Activated CD4-positive, alpha-beta T cell treated with anti-CD3 and anti-CD28 coated beads, Interleukin-2, amount 10 ng/mL, durations not matched to agents 7 days and 5 days (primary cell): ENCODE measurements at places on chromosomes 4 and X.

- no peak for DNase-seq
Observed at GRCh38 chr4:96993560-96993959, 1149.7 kb downstream of the STPG2 start.

- no peak for DNase-seq
Observed at GRCh38 chr4:184955636-184956035, 62.7 kb upstream of the HELT start.

DNA sequence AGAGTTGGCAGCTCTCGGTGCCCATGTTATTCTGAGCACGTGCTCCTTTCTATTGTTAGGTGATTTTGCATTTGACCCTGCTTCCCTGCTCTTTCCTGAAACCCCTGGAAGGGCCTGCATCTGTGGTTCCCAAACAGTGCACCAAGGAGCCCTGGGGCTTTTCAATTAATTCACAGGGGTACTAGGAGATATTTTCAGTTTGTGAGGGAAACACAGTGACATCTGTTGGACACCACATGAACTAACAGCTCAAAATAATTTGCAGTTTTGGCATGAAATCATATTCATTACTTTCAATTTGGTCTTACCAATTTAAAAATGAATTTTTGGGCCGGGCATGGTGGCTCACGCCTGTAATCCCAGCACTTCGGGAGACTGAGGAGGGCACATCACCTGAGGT, 156.6 kb downstream of the GATB start:
- no peak for DNase-seq

DNA sequence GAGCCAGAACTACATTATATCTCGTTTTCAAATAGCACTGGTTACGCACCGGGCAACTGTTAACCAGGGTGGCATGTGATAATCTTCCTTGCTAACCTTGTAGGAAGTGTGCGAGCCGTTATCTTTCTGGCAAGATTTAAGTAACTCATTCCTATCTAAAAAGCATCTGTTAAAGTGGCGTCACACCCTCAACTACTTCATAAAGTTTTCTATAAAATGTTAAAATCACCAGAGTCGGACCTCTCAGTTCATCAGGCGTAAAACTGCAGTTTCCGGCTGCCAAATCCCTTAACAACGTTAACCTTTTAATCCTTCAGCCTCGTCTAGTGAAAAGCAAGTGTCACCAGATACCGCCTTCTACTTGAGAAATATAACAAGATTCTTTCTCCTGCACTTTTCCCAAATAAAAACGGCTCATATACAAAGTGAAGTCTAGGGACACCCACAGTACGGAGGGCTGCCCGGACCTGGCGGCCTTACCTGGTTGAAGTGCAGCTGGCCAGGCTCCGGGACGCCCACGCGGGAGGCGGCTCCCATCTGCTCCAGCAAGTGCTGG, 1.2 kb downstream of the SLC39A8 start:
- no peak for DNase-seq

GRCh38 chr4:8340781-8341241, 71.3 kb downstream of the HTRA3 start:
- no peak for DNase-seq

DNA sequence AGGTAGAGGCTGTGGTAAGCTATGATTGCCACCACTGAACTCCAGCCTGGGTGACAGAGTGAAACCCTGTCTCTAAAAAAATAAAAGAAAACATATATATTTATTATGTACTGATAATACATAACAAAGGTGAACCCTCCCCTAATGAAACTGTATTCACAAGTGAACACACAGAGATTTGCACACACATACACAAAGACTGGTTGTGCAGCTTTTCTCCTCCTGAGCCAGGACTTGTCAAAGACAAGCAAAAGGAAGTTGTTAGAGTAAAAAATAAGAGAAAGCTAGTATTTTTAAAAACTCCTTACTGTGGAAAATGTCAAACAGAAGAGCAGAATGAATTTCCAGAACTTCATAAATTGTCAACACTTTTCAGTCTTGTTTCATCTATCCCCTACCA, 1.5 kb upstream of the GRSF1 start:
- DNase-seq, result no peak

DNA sequence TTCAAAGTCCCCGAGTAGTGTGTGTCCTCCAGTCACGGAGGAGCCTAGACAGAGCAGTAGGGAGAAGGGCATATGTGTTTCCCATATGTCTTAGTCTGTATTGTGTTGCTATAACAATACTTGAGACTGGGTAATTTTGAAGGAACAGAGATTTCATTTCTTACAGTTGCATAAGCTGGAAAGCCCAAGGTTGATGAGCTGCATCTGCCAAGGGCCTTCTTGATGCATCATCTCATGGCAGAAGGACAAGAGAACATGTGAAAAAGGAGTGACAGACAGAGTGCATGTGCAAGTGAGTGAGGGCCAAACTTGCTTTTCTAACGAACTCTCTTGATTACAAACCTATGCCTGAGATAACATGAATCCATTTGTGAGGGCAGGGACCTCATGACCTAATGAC, 243.4 kb downstream of the ARHGAP10 start:
- DNase-seq, result no peak

- DNase-seq, result no peak
Observed at GRCh38 chr4:138050601-138051000, 191.5 kb downstream of the SLC7A11 start.

DNA sequence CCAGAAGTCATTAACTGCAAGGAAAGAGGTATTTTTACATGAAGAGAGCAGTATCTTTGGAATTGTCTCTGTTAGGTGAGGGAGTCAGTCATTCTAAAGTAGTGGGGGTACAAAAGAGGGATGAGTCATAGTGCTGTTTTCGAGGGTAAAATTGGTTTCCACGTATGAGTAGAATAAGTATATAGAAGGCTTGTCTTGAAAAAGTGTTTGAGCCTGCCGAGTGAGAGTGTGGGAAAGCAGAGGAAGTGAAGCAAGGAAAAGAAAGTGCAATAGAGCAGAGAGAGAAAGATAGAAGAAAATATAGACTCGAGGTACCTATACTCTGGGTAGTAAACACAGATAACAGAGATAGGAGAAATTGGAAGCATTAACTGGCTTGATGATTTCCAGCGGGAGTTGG, 696.4 kb downstream of the DMD start:
- no peak for DNase-seq

- DNase-seq, result no peak
Observed at GRCh38 chrX:21873063-21873775, 17.4 kb downstream of the YY2 start.

DNA sequence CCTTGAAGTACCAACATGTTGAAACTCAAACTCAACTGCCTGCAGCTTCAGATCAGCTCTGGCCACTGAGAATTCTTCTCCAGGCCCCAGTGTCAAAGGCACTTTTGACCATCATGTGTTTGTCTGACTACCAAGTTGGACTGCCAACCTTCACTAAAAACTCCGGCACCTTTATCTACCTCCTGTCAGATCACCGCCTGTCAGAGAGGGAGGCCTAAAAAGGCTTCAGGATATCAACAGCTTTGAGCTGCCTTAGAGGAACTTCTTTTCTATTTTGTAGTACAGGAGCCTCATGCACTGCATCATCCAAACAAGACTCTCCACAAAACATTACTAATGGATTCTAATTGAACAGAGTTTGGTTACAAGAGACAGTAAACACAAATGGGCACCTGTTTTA, 2.8 kb downstream of the ACSL1 start:
- DNase-seq, result no peak

GRCh38 chrX:155262970-155263754, 1.1 kb downstream of the RAB39B start:
- DNase-seq, result peak; percentile 5

- DNase-seq, result no peak
Observed at GRCh38 chr4:119655111-119655837, 26.7 kb upstream of the PDE5A start.

DNA sequence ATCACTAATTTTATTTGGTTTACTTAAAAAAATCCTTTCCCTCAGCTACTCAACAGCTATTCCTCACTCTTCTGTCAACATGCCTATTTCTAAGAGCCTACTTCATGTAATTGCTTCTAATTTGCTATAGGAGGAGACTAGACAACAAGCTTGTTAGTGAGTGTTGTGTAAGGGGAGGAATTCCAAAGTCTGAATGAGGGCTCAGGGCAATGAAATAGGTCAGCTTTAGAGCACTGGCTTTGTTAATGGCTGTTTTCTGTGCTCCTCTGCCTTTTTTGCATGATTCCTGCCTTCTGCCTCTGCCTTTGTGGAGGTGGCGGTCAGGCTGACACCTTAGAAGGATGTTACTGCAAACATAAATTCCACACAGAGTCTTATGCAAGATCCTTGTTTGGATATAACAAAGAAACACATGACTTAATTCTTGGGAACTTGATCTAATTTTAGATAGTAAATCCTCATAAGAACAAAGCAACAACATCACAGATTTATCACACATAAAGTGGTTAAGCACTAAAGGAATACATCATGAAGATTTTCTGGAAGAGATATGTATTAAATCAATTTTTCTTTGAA, 15.0 kb upstream of the PAGE1 start:
- no peak for DNase-seq

- DNase-seq, result no peak
Observed at GRCh38 chrX:40506201-40506985, 74.4 kb upstream of the ATP6AP2 start.

DNA sequence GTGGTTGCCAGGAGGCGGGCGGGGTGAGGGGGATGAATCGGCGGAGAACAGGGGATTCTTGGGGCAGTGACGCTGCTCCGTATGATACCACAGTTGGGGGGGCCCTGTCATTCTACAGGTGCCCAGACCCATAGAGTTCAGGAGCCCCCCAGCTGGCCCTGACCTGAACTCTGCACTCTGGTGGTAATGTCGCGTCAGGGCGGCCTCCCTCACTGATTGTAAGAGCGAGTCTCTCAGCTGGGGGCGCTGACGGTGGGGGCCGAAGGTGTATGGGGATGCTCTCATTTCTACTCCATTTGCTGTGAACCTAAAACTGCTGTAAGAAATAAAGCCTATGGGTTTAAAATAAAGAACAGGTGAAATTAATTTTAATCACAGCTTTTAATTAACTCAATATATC, 91.8 kb upstream of the PSAPL1 start:
- no peak for DNase-seq

DNA sequence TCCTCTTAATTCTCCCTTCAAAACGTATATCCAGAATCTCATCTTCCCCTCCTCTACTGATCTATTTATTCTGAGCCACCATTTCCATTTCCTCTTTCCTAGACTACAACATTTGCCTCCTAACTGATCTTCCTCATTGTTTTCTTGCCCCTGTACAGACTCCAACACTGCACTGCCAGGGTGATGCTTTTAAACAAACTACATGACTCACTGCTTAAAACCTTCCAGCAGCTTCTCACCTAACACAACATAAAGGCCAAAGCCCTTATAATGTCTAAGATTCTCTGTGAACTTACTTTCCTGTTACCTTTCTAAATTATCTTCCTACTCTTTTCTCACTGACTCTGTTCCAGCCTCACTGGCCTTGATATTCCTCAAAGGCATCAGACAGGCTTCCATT, 161.0 kb upstream of the HS3ST1 start:
- DNase-seq, result no peak

GRCh38 chr4:80876810-80877209, 153.7 kb upstream of the BMP3 start:
- no peak for DNase-seq

- DNase-seq, result no peak
Observed at GRCh38 chr4:138902705-138903104, 112.9 kb upstream of the NOCT start.

DNA sequence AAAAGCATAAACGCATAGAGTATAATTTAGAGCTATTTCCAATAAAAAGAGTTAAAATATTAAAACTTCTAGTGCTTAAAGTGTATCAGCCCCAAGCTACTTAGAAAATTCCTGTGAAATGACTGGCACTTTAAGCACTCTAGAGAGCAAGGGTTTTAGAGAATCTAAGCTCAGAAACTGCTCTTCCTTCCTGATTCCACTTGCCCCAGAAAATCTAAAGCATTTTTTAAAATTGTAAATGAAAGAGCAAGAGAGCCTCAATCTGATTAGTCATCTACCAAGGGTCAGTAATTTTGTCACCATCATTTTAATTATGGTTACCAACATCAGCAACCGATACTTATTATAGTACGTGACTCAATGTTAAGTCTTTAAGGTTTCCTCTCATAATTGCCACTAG, 25.0 kb downstream of the CTPS2 start:
- no peak for DNase-seq

- DNase-seq, result no peak
Observed at GRCh38 chrX:84924624-84925023, 79.1 kb upstream of the APOOL start.

- no peak for DNase-seq
Observed at GRCh38 chrX:7447801-7448499, 300.0 kb upstream of the PUDP start.

DNA sequence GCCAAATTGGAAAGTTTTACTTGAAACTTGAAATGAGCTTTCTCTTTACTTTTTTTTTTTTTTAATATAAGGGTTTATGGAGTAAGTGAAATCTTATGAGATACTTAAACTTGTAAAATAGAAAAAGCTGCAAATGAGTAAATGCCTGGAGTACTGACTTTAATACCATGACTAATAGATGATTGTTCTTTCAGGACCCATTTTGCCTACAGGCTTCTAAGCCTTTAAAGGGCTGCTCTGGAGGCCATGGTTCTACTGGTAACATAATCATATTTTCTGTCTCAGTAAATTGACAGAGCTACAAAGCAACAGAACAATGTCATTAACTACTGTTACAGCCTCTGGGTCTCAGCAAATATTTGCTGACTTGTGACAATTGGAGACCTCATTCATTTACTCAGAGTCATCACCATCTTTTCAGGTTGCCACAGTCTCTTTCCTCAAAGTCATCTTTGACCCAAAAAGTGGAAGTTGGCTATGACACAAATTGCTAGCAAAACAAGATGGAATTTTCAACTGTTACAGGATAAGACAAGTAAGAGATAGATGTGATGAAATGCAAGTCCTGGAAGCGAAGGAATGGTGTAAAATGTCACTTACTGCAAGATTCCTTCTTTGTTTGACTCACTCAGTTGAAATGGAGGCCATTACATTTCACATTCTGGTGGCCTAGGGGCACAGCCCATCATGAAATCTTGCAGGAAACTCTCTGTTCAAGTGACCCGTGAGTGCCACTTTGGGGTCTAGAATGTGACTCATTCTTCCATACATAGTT, 132.7 kb downstream of the BTC start:
- DNase-seq, result no peak

DNA sequence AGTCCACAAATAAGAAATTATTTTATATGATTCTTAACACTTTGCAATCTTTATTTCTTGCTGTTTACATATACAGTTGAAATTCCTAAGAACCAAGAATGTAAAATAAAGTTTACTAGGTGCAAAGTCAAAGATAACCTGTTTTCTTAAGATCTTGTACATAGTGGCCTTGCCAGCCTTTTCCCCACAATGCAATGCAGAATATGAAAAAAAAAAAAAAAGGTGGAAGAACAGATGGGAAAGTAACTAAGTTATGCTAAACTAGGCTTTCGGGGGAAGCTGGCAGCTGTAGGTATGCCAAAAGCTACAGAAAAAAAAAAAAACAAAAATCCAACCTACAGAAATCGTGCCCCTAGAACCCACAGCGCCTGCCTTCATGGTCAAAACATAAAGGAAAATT, 1588.4 kb downstream of the STIM2 start:
- no peak for DNase-seq

DNA sequence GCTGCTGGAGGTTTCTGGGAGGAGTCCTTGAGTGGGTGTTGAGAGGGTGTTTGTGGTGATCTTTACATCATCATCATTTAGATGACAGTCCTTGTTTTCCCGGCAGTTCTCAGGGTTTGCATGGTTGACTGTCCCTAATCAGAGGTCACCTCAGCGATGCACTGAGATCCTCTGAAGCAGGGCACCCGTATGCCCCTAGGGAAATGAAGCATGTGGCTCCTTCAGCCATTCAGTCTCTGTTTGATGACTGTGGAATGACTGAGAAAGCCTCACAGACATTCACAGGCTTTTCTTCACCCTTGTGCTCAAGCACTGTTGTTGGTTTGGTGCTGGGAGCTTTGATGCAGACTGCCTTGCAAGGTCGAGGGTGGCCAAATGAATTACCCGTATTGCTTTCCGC, 474.7 kb downstream of the SPRY1 start:
- no peak for DNase-seq
